ENCODE measurements at places on chromosomes 11 and 22.

- DNase-seq = no peak
Measured at GRCh38 chr22:24593836-24594568, 1.1 kb upstream of the LRRC75B start.

DNA sequence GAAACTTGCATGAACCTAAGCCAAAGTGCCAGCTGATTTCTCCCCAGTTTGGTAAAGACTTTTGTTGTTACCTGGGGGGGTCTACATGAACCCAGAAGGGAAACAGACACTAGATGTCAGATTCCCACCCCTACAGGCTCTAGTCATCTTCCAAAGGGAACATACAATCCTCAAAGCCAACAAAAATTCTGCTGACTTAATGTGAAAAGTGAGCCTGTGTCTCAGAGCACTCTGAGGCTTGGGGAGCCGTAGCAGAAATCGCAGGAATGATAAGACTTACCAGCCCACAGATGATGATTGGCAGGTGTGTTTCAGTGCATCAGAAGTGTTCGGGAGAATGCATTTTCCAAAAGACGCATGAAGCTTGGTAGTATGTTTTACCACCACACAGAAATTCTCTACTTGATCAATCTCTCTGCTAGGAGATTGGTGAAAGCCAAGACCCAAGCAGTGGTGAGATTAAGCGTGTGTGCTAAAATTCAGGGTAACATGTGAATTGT is 187.1 kb downstream of the DBX1 start:
- DNase-seq = no peak

DNA sequence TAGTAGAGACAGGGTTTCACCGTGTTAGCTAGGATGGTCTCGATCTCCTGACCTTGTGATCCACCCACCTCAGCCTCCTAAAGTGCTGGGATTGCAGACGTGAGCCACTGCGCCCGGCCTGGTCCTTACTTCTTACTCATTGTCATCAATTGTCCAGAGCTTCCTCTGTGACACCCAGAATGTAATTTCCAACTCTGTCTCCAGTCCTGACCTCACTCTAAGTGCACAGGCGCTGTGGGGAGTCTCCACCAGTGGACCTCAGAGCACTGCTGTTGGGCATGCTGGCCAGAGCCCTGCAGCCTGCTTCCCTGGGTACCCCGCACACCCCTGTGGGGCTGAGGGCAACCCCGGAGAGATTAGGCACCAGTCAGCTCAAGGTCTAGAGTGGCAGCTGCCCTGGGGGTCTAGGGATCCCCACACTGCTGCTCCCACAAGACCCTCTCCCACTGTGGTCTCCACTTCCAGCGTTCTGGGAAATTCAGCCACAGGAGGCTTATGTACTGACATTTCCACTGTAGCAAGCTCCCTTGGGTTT is 1140.3 kb downstream of the TBC1D22A start:
- no peak for DNase-seq

GRCh38 chr11:70577948-70578347 is 179.6 kb downstream of the CTTN start:
- DNase-seq = no peak

GRCh38 chr11:74937696-74938475 is 11.0 kb downstream of the XRRA1 start:
- no peak for DNase-seq

DNA sequence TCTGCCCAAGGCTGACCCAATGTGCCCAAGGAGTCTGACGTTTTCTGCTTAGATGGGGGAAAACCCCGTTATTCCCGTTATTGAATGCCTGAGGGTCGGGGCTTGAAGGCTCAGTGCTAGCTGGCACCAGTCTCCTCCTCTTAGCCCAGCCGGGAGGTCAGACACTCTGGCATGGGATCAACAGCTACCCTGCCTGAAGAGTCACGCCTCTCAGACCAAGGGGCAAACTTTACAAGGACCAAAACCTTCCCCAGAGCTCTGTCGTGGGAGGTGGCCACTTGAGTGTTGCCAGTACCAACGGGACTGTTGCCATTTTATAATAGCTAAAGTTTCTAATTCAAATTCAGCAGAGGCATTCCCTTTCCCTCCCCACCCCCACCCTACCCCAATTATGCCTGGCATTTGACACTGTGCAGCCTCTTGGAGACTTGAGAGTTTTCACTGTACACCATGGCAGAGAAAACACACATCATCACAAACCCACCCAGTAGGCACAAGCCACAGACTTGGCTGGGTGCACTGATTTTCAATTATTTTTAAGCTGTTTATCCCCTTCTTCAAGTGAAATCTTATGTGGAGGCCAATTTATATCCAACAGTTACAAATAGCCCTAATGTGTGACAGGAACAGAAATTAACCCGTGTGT is 137.5 kb upstream of the SYT13 start:
- no peak for DNase-seq

DNA sequence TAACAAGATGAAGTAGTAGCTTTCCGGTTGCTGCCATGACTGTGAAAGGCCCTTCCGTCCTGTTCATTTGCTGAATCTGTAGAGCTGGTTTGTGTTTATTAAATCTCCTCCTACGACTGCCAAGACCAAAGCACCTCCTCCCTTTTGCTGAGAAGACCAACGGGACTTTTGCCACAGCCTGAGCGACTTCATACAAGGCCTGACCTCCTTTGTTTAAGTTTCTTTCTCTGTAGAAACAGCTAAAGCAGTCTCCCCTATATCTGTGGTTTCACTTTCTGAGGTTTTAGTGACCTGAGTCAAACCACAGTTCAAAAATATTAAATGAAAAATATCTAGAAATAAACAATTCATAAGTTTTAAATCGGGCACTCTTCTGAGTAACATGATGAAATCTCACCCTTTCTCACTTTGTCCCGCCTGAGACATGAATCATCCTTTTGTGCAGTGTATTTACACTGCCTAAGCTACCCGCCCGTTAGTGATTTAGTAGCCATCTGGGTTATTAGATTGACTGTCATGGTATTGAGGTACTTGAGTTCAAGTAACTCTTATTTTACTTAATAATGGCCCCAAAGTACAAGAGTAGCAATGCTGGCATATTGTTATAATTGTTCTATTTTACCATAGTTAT is 119.1 kb upstream of the LRRC4C start:
- no peak for DNase-seq

DNA sequence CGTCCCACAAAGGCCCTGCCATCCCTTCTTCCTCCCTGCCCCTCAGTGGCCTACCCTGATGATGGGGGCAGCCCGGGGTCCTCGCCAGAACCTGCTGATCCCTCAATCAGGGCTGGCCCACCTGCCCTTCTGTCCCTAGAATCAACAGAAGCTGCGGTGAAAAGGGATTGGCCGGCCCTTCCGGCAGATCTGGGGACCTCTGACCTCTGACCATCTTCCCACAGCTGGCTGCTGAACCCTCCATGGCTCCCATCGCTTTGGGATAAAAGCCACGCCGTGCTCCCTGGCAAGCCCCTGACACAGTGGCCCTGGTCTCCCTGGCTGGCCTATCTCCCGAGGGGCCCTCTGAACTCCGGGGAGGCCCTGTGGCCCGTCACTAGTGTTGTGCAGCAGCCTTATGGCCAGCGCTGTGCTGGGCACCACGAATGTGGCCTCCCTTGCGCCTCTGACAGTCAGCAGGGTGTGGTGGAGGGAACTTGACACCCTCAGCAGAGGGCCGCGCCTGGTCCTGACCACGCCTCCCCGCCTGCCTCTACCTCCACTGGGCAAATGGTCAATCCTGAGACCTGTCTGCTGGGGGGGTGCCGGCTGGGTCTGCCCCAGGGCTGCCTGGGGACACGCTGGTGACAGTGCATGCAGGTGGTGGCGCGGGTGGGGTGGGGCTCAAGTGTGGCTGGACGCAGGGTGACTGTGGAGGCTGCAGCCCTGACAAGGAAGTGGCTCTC is 58.0 kb upstream of the TTLL12 start:
- DNase-seq = no peak

DNA sequence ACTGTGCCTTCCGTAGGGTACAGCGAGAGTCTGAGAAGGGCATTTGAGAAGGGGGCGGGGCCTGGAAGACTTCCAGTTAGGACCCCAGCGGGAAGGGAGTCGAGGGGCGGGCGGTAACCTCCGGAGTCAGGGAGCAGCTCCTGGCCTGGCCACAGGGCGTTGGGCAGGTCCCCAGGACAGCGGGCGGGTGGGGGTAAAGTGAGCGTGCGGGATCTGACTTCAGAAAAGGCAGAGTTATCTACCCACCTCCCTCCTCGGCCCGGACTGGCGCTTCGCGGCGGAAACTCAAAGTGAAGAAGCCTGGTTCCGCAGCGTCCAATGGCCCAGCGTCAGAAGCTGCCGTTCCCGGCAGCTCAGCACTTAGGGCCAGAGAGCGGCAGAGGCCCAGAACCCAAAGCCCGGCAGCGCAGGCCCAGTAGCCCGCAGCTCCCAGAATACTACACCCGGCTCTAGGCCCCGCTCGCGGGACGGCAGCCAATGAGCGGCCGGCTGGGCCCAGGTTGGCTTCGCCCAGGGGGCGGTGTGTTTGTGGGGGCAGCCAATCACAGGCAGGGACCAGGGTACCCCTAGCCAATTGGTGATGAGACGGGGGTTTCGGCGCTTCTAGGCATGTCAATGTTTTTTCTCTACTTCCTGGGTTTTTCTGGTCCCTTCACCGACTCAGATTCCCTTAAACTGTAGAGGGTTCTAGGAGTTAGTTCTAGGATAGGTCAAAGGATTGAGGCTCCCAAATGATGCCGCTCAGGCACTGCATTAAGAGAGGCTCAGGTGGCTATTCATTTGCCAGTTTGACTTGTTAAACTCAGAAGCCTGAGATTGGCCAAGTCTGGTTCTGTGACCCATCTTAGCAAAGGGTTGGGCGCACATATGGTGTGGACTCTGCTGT is at the start of gene TRIM68:
Gene TRIM68, minus strand, starts transcription at position 451 of the 886 bp plus-strand sequence. CDS start 2,727 bp downstream, outside the sequence.
- peak; percentile 95 for DNase-seq

GRCh38 chr11:12192794-12193514 is 82.6 kb downstream of the MICAL2 start:
- DNase-seq = no peak

DNA sequence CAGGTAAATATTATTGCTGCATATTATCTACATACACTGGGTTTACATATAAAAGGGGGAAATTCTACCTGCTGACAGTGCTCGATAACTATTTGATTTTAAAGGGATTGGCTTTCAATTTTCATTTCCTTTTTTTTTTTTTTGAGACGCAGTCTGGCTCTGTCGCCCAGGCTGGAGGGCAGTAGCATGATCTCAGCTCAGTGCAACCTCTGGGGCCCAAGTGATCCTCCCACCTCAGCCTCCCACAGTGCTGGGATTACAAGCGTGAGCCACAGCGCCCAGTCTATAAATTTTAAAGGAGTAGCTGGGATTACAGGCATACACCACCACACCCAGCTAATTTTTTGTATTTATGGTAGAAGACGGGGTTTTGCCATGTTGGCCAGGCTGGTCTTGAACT is 3.2 kb upstream of the PCF11 start:
- no peak for DNase-seq

DNA sequence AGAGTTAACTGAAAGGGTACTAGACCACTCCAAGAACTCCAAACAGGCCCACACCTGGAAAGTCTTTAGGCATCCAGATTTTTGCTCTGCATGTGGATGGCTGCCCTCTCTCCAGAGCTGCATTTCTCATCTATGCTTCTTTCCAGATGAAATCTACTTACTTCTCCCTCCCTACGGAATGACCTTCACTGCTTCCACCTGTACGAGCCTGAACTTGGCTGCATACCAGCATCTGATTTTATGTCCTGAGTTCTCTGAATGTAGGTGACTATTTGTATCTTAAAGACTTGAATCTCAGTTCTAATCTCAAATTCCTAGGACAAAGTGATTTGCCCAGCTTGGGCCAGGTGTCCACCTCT is 13.3 kb downstream of the CELF1 start:
- DNase-seq = no peak

DNA sequence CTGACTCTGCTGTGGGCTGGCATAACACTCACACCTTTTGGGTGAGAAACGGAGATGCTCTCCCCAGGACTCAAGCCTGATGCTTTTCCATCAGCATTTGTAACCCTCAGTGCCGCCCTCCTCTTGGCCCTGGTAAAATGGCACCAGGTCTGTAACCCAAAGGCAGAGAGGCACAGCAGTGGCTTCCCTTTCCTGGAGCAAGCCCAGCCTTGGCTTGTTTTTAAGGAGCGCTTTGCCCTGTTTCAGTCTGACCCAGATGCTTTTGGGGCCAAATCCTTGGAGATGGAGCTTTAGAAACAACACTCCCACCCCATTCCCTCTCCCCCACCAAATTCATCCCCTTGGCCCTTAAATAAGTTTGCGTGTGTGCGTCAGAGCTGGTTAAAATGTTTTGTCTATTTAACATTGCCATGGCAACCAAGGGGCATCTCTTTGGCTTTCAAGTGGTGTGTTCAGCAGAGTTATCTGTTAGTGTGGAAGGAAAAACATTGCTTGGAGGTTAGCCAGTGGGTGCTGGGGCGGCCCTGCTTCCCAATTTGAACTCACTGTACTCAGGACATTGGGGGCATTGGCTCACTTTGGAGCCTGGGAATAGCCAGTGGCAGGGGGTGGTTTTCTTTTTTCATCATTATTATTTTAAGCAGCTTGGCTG is 134.1 kb downstream of the NAV2 start:
- DNase-seq = no peak

GRCh38 chr22:43465291-43466015 is 53.6 kb downstream of the MPPED1 start:
- no peak for DNase-seq

DNA sequence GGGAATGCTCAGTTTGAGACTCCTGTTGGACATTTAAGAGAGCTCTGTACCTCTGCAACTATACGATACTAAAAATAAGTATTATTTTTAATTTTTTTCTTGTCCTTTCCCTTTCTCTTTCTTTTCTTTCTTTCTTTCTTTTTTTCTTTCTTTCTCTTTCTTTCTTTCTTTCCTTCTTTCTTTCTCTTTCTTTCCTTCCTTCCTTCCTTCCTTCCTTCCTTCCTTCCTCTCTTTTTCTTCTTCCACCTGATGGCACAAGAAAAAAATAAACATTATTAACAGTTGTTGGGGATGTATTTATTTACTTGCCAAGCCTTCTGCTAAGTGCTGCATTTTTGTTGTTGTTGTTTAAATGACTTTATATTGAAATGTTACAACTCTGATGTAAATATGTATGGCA is 39.5 kb downstream of the GRAMD1B start:
- no peak for DNase-seq

DNA sequence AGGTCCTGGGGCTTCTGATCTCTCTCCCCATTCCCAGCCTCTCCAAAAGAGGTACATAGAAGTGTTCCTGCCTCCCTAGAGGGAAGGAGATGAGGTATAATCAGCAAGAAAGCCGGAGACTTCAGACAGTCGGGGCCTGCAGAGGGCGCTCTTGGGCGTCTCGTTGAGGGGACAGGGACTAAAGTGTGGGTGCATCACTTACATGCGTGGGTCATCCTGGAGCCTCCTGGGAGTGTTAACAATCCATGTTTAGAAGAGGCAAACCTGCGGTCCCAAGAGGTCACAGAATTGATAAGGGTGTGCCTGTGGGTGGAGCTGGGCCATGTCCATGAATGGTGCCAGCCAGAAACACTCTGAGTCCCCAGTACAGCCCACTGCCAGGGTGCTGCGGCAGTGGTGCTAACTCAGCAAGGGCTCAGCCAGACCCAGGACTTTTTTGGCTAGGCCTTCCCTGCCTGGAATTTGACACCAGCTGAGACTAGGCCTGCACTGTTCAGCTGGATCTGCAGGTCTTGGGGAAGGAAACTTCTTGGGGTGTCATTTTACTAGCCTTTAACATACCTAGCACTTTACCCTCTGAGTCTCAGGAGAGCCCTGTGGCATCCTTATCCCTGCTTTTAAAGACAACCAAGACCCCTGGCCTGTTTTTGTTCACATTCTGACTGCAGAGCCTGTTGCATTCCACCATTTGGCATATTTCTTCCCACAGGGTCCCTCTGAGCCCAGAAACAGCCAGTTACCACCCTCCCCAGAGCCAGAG is 5.5 kb downstream of the YDJC start:
- DNase-seq = peak; percentile 66

- no peak for DNase-seq
Measured at GRCh38 chr11:8930456-8931175, 2.1 kb downstream of the C11orf16 start.

GRCh38 chr22:38863531-38864131 is 8.4 kb downstream of the CBX6 start:
- DNase-seq = no peak

Data from WERI-Rb-1 (cell line).